ENCODE measurements at places on chromosomes 16 and 17. TPM values are rescaled to one million over a fixed set of nuclear protein-coding genes. Genes with fewer than 3 reads are reported as not detected.

The PRAC2 gene
- total RNA-seq = not detected

GRCh38 chr16:30418350-30419181, 11.2 kb downstream of the ZNF771 start:
- peak overlapping the region; percentile 44 for H3K27ac ChIP-seq
- H3K4me3 ChIP-seq = peak overlapping the region; percentile 74
- H3K36me3 ChIP-seq = no peaks in the 10 kb centered on the region

The KRT28 gene
- total RNA-seq = not detected

DNA sequence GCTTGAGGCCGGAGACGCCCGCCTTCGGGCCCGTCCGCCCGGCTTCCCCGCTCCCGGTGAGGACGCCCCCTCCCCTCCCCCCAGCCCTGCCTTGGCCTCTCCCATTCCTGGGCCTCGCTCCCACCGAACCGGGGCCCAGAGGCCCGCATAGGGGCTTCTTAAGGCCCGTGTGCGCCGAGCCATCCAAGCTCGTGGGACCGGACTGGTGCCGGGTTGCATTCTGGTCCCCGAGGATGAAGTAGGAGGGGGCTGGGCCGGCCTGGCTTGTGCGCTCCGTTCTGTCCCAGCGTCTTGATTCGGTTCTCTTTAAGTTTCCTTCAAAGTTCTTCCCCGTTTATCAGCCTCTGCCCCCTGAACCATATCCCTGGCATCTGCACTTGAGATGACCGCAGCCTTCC, 488 bp downstream of the SENP3 start:
- no peaks in the 10 kb centered on the region for H3K36me3 ChIP-seq
- peaks cover 12% of the 10 kb centered on the region for H3K4me1 ChIP-seq
- H3K27ac ChIP-seq = peak overlapping the region; percentile 89
- no peak for DNase-seq
- peak overlapping the region; percentile 98 for H3K4me3 ChIP-seq

- H3K27ac ChIP-seq = peak overlapping the region; percentile 6
- H3K36me3 ChIP-seq = peaks cover 19% of the 10 kb centered on the region
- H3K4me1 ChIP-seq = peaks cover 35% of the 10 kb centered on the region
- H3K27me3 ChIP-seq = peaks cover 3% of the 10 kb centered on the region
Observed at GRCh38 chr16:10993649-10994048, 49.3 kb downstream of the CLEC16A start.

The RHBDF1 gene
- 25.2 TPM for total RNA-seq

All from glutamatergic neuron (in vitro differentiated cells).